ENCODE measurements at places on chromosomes 16 and 17. TPM values are rescaled to one million over a fixed set of nuclear protein-coding genes. Genes with fewer than 3 reads are reported as not detected.

DNA sequence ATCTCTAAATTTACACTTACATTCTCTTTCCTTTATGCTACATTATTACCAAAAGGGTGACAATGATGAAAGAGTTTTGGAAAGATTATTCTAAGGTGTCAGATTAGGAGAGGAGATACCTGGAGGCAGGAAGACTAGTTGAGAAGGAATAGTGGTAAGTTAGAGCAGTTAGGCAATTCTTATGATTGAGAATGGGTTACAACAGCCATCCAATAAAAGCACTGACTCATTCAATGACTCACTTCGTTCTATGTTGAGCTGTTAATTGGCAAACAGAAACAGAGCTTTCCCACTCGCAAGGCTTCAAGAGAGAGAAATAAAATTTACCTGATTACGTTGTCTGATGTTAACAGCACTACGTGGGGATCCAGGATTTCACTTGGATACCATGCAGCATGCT lies 5.8 kb downstream of the NUP88 start:
- no peak for DNase-seq

GRCh38 chr16:83113811-83114210 lies 487.0 kb downstream of the CDH13 start:
- DNase-seq = no peak

Gene TBC1D3E
- not detected for total RNA-seq

Gene MAPK8IP3
- 61.4 TPM for total RNA-seq

Gene CCDC40
- 4.5 TPM for total RNA-seq
